ENCODE measurements at places on chromosomes 6 and 20.

- no peak for DNase-seq
Measured at GRCh38 chr6:6546318-6547109, 42.0 kb upstream of the LY86 start.

DNA sequence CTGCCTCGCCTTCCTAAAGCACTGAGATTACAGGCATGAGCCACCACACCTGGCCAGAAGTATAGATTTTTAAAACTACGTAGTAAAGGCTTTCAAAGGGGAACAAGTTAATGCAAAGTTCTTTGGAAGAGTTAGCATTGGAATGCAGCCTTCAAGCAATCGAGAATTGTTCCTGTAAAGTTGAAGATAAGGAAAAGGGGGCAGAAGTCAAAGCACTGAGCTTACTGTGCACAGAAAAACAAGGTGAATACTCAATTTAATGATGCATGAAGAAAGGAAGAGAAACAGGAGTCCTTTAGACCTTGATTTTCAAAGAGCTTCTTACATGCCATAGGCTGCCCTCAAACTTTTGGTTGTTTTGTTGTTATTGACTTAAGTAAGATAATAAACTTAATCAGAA, 29.1 kb upstream of the LGSN start:
- no peak for DNase-seq

DNA sequence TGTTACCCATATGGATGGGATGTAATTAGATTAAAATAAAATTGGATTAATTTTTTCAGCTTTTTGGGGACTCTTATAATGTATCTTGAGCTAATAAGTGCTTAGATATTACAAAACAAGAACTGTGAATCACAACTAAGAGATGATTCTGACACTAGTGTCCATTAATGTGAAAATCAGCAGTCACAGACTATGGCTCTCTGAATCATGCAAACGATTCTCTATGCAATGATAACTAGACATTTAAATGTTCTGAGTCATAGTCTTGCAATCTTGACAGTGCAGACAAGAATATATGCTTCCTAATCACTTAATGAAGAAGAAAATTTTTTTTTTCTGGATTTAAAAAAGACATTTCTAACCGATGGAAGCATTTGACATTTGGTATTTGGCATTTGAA, 82.2 kb upstream of the OPRM1 start:
- no peak for DNase-seq

- DNase-seq: no peak
Measured at GRCh38 chr6:11833626-11834592, 55.3 kb upstream of the ADTRP start.

DNA sequence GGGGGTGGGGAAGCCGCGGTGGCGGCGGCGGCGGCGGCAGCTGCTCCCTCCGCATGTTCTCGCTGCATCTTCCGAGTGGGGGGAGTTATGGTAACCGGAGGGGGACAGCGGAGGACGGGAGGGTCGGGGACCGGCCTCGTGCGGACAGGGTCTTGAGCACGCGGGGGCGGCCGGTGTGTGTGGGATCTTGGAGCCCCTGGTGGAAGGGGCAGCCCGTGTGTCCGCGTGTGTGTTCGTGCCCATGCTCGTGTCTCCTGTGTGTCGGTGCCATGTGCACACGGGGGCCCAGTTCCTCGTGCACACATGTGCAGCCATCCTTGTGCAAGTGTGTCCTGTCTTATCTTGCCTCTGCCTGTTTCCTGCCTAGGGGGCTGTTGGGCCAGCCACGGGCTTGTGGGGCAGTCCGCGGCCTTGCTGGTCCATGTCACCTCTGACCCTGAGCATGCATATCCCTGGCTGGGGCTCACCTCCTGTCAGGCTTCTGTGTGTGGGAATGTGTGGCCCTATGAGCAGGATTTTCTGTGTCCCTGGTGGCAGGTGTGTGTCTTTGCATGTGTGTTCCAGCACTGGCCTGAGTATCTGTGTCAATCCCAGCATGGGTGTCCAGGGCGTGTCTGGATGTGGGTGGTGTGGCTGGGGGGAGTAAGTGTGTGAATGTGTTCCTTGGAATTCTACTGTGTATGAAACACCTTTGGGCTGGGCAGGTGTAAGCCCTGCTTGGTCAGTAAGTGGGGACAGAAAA, 8.5 kb downstream of the SYNGAP1 start:
- DNase-seq: no peak

- no peak for DNase-seq
Measured at GRCh38 chr20:47783828-47784598, 1.3 kb downstream of the SULF2 start.

Measured in NCI-H446 treated with DMSO at 0.1 percent for 48 hours (cell line).